LHCN-M2 (cell line): ENCODE measurements at places on chromosomes 1 and 21. TPM values are rescaled to one million over a fixed set of nuclear protein-coding genes. Genes with fewer than 3 reads are reported as not detected.

The SPRR2G gene
- total RNA-seq, result not detected in 2 replicates

The SYT11 gene
- 14.5 and 17.4 TPM in 2 replicates for total RNA-seq

The NTMT2 gene
- total RNA-seq, result not detected in 2 replicates

The PALMD gene
- total RNA-seq, result 56.5 and 75.1 TPM in 2 replicates

The NTNG1 gene
- 0.26 and 1.1 TPM in 2 replicates for total RNA-seq

DNA sequence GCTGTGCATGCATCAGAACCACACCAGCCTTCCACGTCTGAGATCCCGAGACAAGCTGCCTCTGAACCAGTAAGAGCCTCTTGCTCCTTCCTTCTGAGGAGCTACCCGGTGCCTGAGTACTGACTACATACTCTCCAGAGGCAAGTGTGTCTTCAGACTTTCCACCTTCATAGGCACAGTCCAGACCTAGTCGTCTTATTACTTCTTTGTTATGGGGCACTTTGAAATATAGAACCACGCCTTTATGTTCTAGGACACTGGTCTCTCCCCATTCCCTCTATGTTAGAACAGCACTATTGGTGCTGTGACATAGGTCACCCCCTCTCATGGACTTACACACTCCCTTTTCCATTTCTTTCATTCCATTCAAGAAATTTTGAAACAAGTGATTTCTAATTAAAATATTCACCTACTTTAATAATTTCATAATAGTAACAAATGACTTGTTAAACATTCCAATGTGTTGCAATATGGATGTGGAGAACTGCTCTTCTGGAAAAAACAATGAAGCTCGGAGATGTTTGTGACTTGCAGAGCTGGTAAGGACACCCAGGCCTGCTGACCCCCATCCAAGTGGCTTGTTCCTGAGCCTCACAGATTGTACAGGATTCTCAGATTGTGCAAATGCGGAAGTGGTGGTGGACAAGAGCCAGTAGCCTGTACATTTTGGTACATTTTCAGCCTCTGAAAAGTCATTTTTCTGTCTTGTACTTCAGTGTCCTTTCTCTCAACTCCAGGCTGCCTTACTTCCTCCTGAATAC, 76.1 kb upstream of the SIPA1L2 start:
- no peak for DNase-seq

DNA sequence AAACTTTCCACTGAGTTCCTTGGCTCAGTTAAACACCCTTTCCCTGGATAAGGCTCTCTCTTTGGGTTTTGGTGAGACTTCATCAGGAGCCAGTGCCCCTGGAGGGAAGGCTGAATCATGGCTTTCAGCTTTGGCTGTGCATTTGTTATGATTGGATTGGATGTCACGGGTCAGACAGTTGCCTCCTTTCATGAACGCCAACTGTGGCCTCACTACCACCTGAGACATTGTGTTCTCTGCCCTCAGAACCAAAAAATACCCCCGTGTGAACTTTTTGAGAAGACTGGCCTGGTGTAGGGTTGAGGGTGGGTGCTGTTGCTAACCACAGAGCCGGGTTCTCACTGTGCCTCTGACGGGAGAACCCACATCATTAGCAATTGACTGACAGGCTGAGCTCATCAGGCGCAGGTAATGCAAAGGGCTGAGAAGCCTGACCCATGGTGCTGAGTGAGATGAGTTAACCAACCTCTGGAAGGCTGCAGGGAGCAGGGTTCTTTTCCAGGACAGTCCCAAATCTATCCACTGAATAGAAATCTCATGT, 65.6 kb downstream of the HHAT start:
- DNase-seq, result peak; percentile 99

DNA sequence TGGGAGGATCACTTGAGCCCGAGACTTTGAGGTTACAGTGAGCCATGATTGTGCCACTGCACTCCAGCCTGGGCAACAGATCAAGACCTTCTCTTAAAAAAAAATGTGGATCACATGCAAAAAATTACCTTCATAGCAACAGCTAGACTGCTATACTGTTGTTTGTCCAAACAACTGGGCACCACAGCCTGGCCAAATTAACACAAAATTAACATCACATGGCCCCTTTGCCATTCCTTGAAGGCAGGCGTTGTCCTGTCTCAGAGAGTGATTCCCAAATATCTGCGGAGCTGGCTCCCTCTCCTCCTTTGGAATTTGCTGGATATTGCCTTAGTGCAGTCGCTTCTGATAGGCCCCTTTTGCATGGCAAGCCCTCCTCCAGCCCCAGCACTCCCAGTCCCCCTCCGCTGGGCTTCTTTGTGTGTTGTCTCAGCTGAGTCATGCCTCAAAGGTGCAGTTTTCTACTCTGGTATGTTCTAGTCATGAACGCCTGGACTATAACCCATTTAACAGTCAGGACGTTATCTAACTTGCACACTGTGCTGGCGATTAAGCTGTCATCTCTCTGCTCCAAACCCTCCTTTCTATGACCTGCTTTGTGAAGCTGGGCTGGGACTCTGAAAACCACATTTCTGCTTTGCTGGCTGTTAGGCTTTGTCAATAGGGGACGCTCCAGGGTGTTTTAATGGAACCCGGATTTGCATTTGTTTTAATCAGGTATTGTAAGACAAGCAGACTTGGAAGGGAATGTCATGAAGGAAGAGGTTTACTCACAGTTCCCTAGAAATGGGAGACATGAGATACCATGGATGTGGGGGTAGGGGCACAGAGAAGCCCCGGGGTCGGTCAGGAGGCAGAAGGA, 20.1 kb upstream of the HPCAL4 start:
- no peak for DNase-seq

DNA sequence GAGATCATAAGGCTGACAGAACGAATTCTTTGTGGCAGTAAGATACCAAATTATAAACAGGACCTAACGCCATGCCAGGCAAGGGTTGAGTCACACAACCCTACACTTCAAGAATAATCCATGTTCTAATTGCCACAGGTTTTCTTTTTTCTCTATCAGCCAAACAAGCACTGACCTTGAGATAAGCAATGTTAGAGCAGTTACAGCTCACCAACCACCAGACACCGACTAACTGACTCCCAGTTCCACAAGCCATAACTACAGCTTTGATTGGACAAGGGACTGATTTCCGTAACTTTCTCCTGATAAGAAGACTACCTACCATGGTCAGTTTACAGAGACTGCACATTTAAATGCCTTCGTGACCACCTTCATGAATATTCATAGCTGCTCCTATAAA, 149.6 kb downstream of the PTPRU start:
- no peak for DNase-seq

DNA sequence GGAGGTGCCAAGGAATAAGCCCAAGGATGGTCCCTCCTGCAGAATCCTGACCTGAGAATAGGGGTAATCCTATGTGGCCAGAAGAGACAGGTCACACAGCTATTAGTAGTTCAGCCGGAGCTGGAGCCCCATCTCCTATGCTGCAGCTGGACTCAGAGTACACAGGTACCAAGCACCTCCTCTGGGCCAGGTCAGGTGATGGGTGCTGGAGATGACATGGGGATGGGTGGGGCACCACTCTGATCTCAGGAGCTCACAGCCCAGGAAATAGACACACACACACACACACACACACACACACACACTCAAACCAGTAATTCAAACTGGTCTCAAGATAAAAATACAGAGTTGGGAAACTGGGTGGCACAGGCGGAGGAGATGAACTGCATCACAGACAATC, 54.2 kb upstream of the SSBP3 start:
- no peak for DNase-seq

DNA sequence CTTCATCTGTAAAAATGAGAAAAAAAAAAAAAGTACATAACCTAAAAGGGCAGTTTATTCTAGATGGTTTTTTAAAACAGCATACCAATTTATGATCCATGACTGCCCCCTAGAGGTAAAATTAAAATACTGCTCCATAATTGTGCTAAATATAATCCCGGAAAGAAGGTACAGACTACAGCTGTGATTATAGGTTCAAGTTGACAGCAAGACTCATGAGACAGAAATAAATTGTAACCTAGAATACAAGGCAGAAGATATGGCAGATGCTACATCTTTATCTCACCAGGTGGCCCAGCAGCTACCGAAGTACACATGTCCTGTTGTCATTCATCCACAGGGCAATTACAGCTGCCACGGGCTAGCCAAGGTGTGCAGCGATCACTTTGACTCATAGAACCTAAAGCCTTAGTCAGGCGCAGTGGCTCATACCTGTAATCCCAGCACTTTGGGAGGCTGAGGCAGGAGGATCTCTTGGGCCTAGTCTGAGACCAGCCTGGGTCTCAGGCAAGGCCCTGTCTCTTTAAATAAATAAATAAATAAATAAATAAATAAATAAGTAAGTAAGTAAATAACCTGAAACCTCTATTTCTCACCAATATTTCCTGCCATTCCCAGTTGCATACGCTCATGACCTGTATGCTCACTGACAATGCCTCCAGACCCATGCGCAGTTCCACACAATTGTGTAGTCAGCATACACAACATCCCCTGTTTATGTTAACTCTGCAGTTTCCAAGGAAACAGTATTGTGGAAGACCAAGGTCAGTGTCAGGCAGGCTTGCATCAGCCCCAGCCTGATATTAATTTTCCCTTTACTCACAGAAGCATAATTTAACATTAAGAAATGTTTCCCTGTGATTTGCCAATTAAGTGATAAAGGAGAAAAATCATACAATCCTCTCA, 18.3 kb upstream of the PPIE start:
- DNase-seq, result peak; percentile 72

DNA sequence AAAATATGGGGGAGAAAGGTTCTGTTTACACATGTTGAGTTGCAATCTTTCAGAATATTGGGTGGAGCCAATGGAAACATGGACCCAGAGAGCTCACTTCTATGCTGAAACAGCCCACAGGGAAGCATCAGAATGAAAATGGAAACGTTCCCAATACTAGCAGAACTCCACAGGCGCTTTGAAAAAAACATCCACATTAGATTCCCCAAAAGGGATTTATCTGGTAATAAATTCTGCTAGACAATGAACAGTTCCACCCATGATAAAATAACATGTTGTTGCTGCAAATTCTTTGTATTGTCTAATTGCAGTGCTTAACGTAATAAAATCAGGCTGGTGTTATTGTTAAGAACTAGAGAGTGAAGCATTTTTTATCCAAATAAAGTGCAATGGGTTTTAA, 197.0 kb downstream of the GABPA start:
- no peak for DNase-seq

DNA sequence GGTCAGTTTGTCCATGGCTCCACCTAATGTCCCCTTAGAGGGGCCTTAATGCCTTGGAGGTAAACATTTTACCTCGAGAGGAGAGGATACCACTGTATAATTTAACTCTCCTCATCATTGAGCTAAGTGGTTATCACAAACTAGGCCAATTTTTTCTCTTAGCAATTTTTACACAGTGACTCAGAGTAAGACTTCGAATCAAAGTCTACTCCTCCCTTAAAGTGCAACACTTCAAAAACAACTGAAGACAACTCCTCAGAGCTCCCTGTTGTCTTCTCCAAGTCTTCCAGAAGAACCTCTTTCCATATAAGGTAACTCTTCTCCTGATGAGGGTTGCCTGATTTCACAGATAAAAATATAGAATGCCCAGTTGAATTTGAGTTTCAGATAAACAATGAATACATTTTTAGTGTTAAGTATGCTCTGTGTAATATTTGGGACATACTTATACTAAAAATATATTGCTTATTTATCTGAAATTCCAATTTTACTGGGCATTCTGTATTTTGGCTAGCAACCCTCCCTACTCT, 4.9 kb upstream of the PTGFRN start:
- DNase-seq, result no peak

- no peak for DNase-seq
Observed at GRCh38 chr1:248165186-248165585, 9.4 kb upstream of the OR2M2 start.

GRCh38 chr1:41917076-41917475, 1.6 kb downstream of the HIVEP3 start:
- DNase-seq, result no peak

- no peak for DNase-seq
Observed at GRCh38 chr21:45043541-45044020, 30.8 kb upstream of the ADARB1 start.

- peak; percentile 79 for DNase-seq
Observed at GRCh38 chr1:202184750-202185460, 8.7 kb upstream of the LGR6 start.

DNA sequence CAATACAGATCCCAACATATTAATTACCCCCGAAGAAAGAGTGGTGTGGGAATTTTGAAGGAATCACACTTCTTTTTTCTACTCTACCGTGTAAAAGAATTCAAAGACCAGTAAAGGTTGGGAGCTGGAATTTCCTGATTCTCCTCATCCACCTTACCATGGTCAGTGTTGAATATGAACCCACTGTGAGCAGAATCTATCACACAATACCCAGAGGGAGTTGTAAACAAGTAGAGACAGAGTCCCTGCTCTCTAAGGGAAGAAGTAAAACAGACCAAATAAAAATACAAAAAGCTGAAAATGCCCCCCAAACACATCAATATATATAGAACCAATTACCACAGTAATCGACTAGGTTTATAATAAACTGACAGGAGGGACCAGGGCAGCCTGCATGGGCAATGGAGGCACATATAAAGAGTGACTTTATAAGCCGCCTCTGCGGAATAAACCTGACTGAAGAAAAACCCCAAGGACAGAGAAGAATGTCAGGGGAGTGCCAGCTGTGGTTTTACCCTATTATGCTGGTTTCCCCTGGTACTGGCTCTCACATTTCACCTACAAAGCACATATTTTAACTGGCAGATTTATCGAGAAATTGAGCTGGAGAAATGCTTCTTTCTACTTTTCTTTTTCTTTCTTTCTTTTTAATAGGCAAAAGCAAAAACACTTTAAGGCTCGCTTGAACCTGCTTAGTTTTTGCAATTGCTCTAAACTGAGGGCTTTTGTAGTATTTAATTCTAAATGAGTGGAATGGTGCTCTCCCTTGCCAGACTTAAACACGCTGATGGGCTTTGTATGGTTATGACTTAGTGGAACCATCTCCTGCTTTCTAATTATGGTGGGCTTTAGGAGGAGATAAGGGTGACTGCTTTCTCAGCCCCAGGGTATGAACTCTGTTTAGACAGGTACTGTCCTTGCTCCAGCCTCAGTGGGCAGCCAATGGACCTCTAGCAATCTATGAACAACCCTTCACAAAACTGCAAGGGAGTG, 244.8 kb downstream of the ASTN1 start:
- no peak for DNase-seq

DNA sequence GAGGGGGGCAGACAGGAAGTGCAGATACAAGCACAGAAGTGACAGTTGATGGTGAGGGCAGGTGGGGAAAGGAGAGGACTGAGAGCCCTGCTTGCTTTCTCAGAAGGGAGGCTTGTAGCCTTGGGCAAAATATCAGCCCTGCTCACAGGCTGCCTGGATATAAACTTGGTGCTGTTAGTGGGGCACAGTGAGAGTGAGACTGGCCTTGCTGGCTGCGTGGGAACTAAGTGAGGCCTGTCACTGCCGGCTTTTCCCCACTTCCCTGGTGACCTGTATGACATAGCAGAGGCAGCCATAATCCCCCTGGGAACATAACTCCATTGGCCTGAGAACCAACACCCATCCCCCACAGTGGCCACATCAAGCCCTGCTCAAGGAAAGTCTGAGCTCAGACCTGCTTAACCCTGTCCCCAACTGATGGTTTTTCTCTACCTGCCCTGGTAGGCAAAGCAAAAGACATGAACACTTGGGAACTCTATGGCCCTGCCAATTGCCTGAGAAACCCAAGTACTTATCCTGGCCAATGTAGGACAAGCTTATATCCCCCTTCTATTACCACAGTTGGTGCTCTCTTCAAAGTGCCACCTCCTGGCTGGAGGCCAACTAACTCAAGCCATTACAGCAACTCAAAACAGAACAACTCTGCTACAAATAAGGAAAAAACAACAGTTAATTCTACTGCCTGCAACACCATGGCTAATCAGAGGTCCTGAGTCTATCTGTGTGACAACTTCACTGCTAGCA, 472.7 kb downstream of the PLPP3 start:
- no peak for DNase-seq
